ENCODE measurements at places on chromosomes 12 and 14. TPM values are rescaled to one million over a fixed set of nuclear protein-coding genes. Genes with fewer than 3 reads are reported as not detected.

DNA sequence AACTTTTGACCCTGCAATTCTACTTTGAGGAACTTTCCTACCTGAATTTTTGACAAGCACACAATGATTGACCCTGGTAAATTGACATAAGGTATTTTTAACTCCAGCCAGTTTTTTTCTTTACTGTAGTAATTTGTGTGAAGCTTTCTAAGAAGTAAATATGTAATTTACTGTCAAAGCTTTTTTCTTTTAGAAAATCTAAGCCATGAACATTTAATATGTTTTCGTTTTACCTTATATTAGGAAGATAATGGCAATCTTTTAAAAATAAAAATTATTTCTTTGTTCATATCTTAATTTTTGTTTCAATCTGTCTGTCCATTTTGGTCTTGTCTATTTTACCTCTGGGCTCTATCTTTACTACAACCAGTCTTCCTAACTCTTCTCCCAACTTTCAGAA, 279.9 kb downstream of the FBXL14 start:
- DNase-seq, result no peak

The PTPRO gene
- total RNA-seq, result 0.25 TPM

- DNase-seq, result no peak
Measured at GRCh38 chr12:102548543-102548942, 68.2 kb upstream of the IGF1 start.

The RPS29 gene
- 2,382 TPM for total RNA-seq

DNA sequence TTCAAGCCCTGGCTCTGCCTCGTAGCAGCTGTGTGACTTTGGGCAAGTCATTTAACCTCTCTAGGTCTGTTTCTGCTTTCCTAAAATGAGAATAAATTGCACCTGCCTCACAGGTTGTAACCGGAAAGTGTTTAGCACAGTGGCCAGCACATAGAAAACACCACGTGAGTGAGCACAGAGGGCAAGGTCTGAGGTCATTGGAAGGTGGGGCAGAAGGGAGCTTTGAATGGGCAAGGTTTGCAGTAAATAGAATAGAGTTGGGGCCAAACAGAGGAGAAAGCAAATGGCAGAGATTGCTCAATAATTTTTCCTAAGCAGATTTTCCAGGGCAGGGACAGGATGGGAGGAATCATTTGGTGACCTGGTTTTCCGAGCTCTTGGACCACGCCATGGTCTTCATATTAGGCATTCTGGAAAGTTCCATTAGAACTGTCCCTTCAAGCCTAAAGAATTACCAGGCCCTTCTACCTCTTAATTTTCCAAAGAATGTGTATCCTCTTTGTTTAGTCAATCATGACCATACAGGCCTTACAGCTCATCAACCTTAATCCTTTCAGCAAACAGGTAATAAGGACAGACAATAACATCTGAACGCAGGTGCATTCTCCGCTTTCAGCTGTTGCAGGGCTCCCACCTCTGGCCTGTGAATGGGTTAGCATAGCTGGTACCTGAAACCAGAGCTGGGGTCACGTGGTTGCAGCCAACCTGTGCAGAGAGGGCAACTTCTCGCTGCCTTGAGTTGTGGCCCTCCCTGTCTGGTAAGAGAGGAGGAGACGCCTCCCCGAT, 53.8 kb downstream of the VWF start:
- no peak for DNase-seq

The CRACR2A gene
- 20.7 TPM for total RNA-seq

DNA sequence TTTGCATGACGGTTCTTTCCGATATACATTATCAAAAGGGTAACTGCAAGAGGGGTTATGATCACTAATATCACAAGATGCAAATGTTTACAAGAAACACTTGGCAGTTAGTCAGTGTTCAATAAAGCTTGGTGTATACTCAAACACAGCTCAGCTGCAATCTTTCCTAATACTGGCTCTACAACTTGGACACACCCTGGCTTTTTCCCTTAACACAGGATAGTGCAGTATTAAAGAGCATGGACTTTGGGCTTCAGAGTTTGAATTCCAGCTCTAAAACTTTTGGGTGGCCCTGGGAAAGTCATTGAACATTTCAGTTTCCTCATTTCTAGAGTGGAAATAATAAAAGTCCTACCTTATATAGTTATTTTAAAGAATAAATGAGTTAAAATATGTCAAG, 107.0 kb downstream of the HECTD4 start:
- no peak for DNase-seq

GRCh38 chr14:47044841-47045240, 393.3 kb upstream of the RPL10L start:
- DNase-seq, result no peak

The NELL2 gene
- 72.2 TPM for total RNA-seq

- no peak for DNase-seq
Measured at GRCh38 chr12:131042834-131043245, 89.1 kb downstream of the ADGRD1 start.

- DNase-seq, result no peak
Measured at GRCh38 chr12:26630546-26631027, 202.4 kb downstream of the ITPR2 start.

The SDR9C7 gene
- total RNA-seq, result not detected

GRCh38 chr14:70811050-70811449, 1.7 kb upstream of the MAP3K9 start:
- no peak for DNase-seq

DNA sequence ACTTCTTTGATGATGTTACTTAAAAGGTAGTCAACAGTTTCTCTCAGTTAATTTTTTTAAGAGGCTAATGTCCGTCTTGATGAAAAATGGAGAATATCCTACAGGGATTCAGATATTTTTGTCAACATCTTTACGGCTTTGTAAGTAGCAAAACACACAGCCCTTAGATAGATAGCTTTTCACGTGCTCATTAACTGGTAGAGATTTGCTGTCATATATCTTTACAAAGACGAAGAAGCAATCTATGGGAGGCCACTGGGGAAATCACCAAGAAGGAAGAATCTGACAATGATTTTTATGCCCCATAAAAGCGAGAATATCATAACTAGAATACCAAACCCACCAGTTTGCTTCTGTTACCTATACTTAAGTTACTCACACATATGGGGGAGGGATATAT, 121.2 kb downstream of the SLC2A13 start:
- DNase-seq, result no peak

DNA sequence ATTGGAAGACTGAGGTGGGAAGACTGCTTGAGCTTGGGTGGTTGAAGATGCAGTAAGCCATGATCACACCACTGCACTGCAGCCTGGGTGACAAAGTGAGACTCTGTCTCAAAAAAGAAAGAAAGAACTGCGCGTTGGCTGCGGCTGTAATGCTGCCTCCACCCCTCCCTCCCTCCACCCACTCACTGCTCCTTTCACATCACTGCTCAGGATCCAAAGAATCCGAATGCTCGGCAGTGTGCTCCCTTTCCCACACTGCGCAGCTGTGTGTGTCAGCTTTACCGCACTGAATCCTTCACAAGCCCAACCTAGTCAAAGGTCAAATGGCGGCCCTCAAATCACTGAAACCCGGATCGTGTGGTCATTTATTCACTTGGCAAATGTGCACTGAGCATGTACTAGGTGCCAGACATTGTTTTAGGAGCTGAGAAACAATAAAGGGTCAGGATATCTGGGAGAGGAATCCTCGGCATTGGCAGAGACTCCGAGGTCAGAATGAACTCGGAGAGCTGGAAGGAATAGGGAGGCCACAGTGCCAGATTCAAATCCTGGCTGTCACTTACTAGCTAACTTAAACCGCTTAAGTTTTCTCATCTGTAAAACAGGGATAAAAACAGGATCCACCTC, 11.5 kb upstream of the TDRD9 start:
- DNase-seq, result no peak

- DNase-seq, result no peak
Measured at GRCh38 chr12:24931666-24932405, 17.1 kb downstream of the BCAT1 start.

- DNase-seq, result peak; percentile 21
Measured at GRCh38 chr12:121461048-121461447, 61.1 kb downstream of the RNF34 start.

- no peak for DNase-seq
Measured at GRCh38 chr12:32926356-32926755, 29.8 kb upstream of the PKP2 start.

The KRT74 gene
- total RNA-seq, result not detected

GRCh38 chr14:58785701-58786100, 147.9 kb downstream of the DACT1 start:
- DNase-seq, result no peak

DNA sequence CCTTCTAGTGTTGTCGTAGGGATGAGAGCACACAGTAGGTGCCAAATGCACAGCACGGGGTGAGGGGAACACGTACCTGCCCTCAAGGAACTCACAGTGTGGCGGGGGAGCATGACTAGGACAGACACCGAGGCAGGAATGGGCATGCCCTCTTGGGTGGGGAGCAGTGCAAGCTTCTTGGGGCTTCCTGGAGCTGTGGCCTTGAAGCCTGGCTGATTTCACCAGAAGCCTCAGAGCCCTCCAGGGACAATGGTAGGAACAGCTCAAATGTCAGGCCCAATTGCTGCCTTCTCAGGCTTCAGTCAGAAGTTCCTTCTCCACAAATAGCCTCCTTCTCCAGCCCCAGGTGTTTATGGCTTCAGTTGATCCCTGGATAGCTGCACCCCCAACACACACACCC, 43.4 kb downstream of the TEAD4 start:
- DNase-seq, result no peak

- peak; percentile 51 for DNase-seq
Measured at GRCh38 chr14:35818346-35819115, 7.6 kb upstream of the BRMS1L start.

The TSPAN9 gene
- 0.91 TPM for total RNA-seq

GRCh38 chr12:58369576-58369975, 428.2 kb downstream of the ATP23 start:
- DNase-seq, result no peak

DNA sequence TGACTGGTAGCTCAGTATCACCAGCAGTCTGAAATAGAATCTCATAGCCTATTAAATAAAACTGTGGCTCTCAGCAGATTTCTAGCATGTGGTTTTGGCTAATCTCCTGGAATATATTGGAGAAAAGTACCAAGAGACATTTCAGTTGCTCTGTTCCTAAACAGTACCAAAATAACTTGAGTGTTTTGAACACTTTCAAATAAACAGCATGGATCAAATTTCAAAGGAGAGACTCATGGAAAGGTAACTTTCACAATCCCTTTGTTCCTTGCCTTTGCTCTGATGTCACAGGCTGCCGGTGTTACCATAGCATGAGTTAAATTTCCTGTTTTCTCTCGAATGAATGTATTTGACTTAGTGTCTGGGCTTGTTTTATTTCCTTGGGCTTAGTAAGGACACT, 3.4 kb downstream of the ARG2 start:
- peak; percentile 54 for DNase-seq
